ENCODE measurements at places on chromosomes 11 and 22. TPM values are rescaled to one million over a fixed set of nuclear protein-coding genes. Genes with fewer than 3 reads are reported as not detected.

GRCh38 chr22:35959121-35959800 is 69.4 kb downstream of the RBFOX2 start:
- no peak for DNase-seq
- H3K4me1 ChIP-seq, result peaks cover 45% of the 10 kb centered on the region
- H3K4me3 ChIP-seq, result no peak overlapping the region
- H3K36me3 ChIP-seq, result no peaks in the 10 kb centered on the region
- H3K27me3 ChIP-seq, result no peaks in the 10 kb centered on the region

- no peak overlapping the region for H3K4me3 ChIP-seq
- H3K4me1 ChIP-seq, result no peaks in the 10 kb centered on the region
- no peak overlapping the region for H3K27ac ChIP-seq
- H3K36me3 ChIP-seq, result no peaks in the 10 kb centered on the region
- H3K27me3 ChIP-seq, result no peaks in the 10 kb centered on the region
- no peak for DNase-seq
Observed at GRCh38 chr22:24436553-24436952, 9.2 kb downstream of the ADORA2A start.

- no peaks in the 10 kb centered on the region for H3K27me3 ChIP-seq
- no peaks in the 10 kb centered on the region for H3K36me3 ChIP-seq
- no peak overlapping the region for H3K4me3 ChIP-seq
Observed at GRCh38 chr11:90601261-90601660, 378.4 kb upstream of the CHORDC1 start.

Gene RHOD
- total RNA-seq, result 15.9 TPM

DNA sequence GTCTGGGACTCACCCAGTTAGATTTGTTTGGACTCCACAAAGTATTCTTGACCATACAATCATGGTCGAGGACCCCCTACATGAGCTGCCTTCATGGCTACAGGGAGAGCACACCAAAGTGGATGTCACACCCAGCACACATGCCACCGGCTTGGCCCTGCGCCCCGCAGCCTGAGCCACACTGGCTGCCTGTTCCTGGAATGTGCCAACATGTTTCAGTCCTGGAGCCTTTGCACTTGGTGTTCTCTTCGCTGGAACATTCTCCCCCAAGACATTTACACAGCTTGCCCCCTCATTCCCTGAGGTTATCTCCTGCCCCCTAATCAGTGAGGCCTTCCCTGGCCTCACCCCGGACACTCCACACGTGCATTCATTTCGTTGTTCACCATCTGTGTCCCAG is 46.0 kb downstream of the PPARA start:
- peaks cover 11% of the 10 kb centered on the region for H3K4me1 ChIP-seq
- no peaks in the 10 kb centered on the region for H3K36me3 ChIP-seq
- no peak overlapping the region for H3K4me3 ChIP-seq
- no peak overlapping the region for H3K27ac ChIP-seq
- H3K27me3 ChIP-seq, result no peaks in the 10 kb centered on the region

- H3K4me3 ChIP-seq, result no peak overlapping the region
- no peak for DNase-seq
- no peaks in the 10 kb centered on the region for H3K36me3 ChIP-seq
- H3K27ac ChIP-seq, result no peak overlapping the region
- no peaks in the 10 kb centered on the region for H3K27me3 ChIP-seq
- H3K4me1 ChIP-seq, result peaks cover 5% of the 10 kb centered on the region
Observed at GRCh38 chr11:5284637-5285036, 14.9 kb upstream of the HBE1 start.

GRCh38 chr11:72001285-72001684 is 2.6 kb downstream of the IL18BP start:
- no peak overlapping the region for H3K27ac ChIP-seq

Gene PRRG4
- total RNA-seq, result 1.1 TPM

DNA sequence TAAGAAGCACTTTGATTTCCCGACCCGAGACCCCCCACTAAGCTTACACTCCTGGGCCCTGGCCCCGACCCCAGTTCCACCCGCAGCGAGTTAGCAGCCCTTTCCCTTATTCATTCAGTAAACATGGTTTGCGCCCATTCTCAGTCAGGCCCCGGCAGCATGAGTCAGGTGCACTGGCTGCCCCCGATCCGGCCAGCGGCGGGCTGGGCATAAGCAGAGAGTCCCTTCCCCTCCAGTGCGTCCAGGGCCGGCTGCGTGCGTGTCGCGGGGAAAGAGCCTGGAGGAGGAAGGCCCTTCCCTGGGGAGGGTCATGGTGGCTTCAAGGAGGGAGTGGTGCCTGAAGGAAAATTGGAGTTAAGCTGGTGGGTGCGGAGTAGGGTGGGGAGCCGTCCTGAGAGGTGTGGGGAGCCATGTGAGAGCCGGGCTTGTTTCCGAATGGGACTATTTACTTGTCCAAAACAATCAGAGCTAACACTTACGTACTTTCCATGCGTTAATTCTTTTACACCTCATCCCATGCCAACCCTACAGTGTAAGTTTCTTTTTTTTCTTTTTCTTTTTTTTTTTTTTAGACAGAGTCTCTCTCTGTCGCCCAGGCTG is 657 bp downstream of the IGHMBP2 start:
- peak; percentile 24 for DNase-seq
- H3K4me1 ChIP-seq, result peaks cover 27% of the 10 kb centered on the region
- H3K36me3 ChIP-seq, result peaks cover 22% of the 10 kb centered on the region
- H3K27ac ChIP-seq, result peak overlapping the region; percentile 65
- no peaks in the 10 kb centered on the region for H3K27me3 ChIP-seq
- peak overlapping the region; percentile 99 for H3K4me3 ChIP-seq

DNA sequence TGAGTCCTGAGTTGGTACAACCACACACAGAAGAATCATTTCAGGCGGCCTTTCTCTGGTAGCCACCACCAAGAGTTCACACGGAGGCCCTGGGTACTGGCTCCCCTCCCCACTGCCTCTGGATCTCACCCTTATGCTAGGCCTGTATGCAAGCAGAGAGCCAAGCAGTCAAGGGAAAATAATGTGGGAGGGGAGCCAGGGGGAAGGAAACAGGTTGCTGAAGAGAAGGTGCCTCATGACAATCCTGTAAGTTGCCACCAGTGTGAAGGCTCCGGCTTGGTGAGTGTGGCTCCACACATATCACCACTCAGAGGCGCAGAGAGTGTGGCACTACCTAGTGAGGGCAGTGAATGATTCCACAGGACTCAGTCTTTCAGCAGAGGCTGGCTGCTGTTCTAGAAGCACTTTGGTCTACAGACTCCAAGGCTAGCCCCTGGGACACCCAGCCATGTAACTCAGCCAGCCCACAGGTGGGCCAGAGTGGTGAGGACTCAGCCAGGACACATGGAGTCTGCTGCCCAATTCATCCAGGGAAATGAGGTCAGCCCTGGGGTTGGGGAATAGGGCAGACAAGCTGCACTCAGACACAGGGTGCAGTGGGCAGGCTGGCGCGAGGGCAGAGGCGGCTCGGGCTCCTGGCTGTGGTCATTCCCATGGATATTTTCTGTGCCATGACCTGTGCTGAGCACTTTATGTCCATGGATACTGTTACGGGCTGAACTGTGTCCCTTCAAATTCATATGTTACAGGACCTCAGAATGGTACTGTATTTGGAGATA is 49.0 kb upstream of the SERPIND1 start:
- no peaks in the 10 kb centered on the region for H3K27me3 ChIP-seq
- no peak overlapping the region for H3K4me3 ChIP-seq
- peaks cover 4% of the 10 kb centered on the region for H3K36me3 ChIP-seq
- H3K27ac ChIP-seq, result no peak overlapping the region
- DNase-seq, result no peak

Gene KCNQ1
- 4.3 TPM for total RNA-seq

Data from WTC11 (cell line).